Activated T-cell treated with anti-CD3 and anti-CD28 coated beads for 4 hours (primary cell): ENCODE measurements at places on chromosomes 3 and 15.

- DNase-seq = no peak
Measured at GRCh38 chr3:9727041-9727595, 4.4 kb upstream of the BRPF1 start.

GRCh38 chr3:180802837-180803236 lies 109.6 kb upstream of the FXR1 start:
- DNase-seq = no peak

DNA sequence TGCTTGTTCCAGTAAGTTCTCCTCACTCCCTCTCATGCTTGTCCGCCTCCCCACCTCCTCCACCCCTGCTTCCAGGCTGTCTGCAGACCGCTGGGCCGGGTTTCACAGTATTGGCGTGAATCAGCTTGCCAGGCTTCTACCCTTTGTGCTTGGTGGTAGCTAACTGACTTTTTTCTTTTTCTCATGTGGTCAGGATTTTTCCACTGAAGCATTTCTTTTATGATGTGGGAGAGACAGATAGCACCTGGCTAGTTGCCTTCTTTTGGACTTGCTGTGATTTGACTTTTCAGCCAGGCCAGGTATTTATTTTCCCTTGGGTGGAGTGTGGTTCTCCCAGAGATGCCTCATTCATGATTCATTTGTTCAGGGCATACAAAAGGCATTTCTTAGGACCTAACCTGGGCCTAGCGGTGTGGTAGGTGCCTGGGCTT lies 60.6 kb downstream of the ST6GAL1 start:
- no peak for DNase-seq

DNA sequence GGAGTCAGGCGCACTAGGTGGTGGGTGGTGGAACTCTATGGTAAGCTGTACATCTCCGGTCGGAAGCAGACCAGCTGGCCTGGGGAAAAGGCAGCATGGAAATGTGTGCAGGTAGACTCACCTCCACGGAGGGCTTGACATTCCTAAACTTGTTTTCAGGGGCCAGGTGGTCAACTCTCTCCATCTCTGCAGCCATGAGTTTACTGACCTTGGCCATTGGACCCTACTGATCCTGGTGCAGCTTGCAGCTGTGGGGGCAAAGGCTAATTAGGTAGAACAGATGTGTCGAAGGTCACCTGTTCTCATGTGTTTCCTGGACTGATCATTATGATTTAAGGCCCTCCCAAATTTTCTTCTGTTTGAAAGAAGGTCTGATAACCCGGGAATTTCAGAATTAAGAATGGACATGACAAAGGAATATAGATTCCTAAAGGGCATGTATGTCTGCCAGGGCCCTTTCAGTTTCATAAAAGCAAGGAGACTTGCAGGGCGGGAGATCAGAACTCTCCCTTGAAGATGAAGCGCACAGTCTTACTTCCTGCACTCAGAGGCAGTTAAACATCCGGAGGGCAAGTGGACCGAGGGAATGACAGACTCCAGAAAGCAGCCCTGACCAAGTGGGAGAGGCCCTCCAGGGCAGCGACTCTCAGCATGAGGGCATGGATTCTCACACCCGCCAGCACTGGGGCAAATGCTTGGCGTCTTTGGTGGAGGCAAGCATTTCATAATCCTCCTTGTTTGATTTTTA lies 56.1 kb upstream of the CMTM7 start:
- DNase-seq = no peak

GRCh38 chr15:41465822-41466421 lies 27.8 kb upstream of the ITPKA start:
- DNase-seq = no peak

- DNase-seq = no peak
Measured at GRCh38 chr3:8371085-8371551, 130.5 kb upstream of the LMCD1 start.
